ENCODE measurements at places on chromosomes 7 and 10. TPM values are rescaled to one million over a fixed set of nuclear protein-coding genes. Genes with fewer than 3 reads are reported as not detected.

Gene EPO
- total RNA-seq = not detected

GRCh38 chr10:123997486-123998196, 95.8 kb downstream of the CHST15 start:
- peak; percentile 61 for DNase-seq

DNA sequence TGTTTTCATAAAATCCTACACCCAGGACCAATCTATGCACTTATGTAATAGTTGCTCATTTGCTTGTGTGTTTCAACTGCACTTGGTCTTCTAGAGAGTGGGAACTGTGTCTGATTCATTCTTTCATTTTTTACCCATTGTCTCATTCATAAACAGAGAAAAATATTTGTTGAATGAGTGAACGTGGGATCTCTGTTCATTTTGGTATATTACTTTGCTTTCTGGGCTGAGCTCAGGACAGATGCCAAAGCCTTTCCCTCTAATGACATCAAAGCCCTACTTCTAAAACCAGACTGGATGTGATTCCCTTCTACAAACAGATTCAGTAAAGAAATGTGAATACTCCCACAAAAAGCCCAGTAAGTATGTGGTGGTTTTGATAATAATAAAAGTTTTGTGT, 145.2 kb downstream of the ST7 start:
- no peak for DNase-seq

Gene CYP26C1
- total RNA-seq = 0.85 TPM

Measured in sciatic nerve (tissue), 2 donors.